Activated T-helper 17 cell treated with anti-CD3 and anti-CD28 coated beads, Interleukin-2, amount 50 U/mL, for 72 hours (primary cell): ENCODE measurements at places on chromosomes 16 and 17. TPM values are rescaled to one million over a fixed set of nuclear protein-coding genes. Genes with fewer than 3 reads are reported as not detected.

Gene DHRS7C
- total RNA-seq, result not detected

Gene AGRP
- not detected for total RNA-seq

- ATAC-seq, result no peak
Measured at GRCh38 chr16:58249388-58249779, 45.4 kb downstream of the PRSS54 start.

- ATAC-seq, result no peak
Measured at GRCh38 chr17:82439194-82439828, 11.2 kb downstream of the CYBC1 start.

- ATAC-seq, result no peak
Measured at GRCh38 chr16:62548095-62548494, 511.9 kb upstream of the CDH8 start.

- ATAC-seq, result peak; percentile 90
Measured at GRCh38 chr16:50708373-50709060, 15.1 kb downstream of the NOD2 start.

DNA sequence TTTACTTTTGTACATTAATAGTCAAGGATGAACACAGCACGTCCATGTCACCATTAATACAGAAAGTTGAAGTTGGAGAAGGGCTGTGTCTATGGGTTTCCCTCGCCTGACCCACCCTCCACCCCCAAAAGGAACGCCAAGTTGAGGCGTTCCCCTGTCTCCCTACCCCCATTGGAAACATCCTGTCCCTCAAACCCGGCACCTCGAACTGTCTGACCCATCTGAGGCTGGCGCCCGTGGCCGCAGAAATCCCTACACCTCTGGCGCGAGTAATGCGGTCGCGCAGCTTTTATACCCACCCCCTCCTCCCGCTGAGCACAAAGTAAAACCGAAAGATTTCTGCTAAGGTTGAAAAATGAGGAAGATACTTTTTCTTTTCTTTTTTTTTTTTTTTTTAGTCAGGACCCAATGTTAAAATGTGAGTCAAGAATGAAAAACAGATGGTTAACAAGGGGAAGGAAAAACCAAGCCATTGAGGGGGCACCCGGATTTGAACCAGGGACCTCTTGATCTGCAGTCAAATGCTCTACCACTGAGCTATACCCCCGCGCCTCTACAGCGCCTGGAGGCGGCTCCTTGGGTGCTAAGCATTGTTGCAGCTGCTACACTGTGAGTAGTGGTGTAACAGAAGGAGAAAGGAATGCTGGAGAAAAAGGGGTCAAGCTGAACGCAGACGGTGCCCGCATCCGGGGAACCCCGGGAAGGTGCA, 887 bp upstream of the LASP1 start:
- ATAC-seq, result peak; percentile 65
